ENCODE measurements at places on chromosomes 5 and 9.

DNA sequence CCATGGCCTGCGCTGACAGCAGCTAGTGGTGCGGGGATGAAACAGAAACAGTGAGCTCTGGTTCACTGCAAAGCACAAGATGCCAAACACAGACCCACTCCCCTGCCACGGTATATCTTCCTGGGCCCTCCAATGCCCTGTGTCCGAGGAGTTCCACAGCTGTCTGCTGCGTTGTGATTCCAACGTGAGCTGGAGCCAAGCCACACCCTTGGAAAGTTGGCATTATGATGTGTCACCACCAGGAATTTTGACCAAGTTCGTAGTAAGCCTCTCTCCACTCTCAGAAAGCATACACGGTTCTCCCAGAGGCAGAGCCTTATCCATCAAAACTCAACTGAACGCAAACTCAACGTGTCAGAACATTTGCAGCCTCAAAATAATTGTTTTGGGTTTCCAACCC is 55.6 kb downstream of the MACROH2A1 start:
- no peak for DNase-seq

- DNase-seq = no peak
These were observed 34.5 kb upstream of the TCF7 start for GRCh38 chr5:134079748-134080581.

DNA sequence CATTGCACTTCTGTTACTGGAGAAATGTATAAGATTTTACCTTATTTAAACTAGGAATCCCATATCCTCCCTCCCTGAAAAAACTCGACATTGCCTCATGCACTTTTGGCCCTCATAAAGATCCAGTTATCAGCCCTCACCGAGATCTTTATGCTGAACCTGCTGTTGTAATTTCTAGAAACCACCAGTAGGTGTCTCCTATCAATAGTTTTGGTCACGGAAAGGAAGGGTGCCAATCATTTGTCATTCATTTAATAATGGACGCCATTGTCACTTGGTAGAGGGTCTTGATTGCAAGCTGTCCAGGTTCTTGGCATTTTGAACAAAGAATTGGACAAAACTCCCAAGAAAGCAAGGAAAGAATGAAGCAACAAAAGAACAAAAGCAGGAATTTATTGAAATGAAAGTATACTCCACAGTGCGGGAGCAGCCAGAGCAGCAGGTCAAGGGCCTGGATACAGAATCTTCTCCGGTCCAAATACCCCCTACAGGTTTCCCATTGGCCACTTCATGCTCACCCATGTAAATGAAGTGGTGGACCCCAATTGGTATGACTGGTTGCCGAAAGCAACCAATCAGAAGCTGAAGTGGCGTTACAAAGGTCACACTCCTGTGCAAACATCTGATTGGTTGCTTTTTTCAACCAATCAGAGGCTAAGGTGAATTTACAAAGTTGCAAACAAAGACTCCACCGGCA is 524.3 kb downstream of the PSAT1 start:
- no peak for DNase-seq

DNA sequence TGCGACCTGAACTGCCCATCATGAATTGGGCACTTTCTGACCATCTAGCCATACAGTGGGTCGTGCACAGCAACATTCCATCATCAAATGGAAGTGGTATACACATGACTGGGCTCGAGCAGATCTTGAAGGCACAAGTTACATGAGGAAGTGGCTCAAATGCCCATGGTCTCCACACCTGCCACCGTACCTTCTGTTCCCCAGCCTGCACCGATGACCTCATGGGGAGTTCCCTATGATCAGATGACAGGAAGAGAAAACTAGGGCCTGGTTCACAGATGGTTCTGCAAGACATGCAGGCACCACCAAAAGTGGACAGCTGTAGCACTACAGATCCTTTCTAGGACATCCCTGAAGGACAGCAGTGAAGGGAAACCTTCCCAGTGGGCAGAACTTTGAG is 21.8 kb downstream of the MTMR12 start:
- no peak for DNase-seq

GRCh38 chr5:43255704-43256103 is 57.5 kb downstream of the HMGCS1 start:
- DNase-seq = no peak

- no peak for DNase-seq
These were observed 5.5 kb upstream of the RNU6ATAC start for GRCh38 chr9:134169724-134170401.

GRCh38 chr5:26610577-26610976 is 427.8 kb downstream of the CDH9 start:
- no peak for DNase-seq

GRCh38 chr9:1404940-1405339 is 354.8 kb downstream of the DMRT2 start:
- DNase-seq = no peak

DNA sequence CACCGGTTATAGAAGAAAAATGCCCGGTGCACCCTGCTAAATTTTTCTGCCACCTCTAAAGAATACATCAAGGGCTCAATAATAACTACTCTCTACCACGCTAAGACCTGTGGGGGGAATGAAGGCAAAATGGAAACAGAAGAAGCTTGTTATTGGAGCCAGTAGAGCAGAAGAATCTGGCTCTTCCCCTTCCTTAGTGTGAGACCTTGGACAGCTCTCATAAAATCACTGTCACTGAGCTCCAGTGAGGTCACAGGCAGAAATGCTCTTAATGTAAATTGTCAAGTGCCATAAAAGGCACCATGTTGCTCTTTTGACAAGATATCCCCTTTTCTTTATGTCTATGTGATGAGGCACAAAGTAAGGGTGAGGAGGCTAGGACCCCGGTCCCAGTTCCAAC is 74.4 kb downstream of the ASTN2 start:
- DNase-seq = no peak

GRCh38 chr9:135812961-135813360 is 94.4 kb downstream of the CAMSAP1 start:
- DNase-seq = no peak

GRCh38 chr5:112737070-112737462 is 619 bp upstream of the APC start:
- DNase-seq = no peak

- DNase-seq = no peak
These were observed 23.3 kb downstream of the PTGES2 start for GRCh38 chr9:128104171-128104618.

- DNase-seq = no peak
These were observed 29.9 kb downstream of the FAM219A start for GRCh38 chr9:34428325-34428958.

DNA sequence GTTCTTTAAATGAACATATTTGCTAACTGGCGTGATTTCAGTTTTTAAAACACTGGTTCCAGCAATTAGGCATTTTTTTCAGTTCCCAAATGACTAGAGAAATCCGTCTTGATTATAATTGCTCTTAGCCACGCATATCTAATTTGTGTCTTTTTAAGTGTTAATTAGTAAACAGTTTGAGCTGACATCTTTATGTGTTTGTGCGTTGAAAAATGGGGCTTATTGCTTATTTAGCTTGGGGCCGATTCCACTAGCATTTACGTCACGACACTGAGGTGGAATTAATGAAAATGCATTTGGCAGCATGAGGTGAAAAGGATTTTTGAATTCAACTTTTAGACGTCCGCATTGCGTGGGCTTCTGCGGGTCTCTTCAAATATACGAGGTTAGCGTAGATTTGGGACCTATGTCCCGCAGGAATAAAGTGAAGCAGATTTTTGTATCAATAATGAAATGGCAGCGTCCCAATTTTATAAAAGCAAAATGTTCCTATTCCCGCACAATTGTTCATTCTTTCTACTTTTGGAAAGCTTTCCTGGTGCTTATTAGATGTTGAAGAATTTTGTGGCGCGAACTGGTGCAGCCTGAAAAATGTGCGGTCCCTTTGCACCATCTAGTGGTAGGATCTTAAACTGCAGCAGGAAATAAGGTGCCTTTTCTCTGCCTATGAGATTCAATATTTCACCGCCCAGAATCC is 122.7 kb upstream of the LMX1B start:
- DNase-seq = no peak

DNA sequence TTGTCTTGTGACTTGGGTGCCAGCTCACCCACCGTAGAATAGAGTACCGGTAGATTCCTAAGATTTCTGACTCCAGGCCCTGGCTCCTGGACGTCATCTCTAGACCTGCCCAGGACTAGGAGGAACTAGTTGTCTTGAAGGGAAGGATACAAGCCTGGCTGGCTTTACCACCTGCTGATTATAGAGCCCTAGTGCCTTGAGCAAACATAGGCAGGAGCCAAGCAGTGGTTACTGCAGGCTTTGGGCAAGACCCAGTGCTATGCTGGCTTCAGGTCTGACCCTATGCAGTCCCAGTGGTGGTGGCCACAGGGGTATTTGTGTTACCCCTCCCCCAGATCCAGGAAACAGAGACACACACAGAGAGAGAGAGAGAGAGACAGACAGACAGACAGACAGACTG is 606.2 kb downstream of the PDE4D start:
- no peak for DNase-seq

DNA sequence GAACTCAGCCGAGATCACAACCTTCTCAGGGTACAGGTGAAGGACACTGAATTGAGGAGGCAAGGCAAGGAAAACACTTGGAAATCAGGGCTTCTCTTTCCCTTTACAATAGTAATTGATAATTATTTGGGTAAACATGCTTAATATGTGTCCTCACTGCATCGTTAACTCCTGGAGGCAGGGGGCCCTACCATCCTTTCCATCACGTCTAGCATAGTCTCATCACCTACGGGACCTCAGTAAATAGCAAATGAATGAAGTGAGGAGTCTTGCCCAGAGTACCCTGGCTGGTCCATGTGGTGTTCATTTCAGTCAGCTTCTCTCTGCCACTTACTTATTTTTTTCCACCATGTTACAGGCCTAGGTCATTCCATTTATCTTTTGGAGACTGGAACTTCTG is 2.3 kb downstream of the F2RL1 start:
- DNase-seq = no peak

DNA sequence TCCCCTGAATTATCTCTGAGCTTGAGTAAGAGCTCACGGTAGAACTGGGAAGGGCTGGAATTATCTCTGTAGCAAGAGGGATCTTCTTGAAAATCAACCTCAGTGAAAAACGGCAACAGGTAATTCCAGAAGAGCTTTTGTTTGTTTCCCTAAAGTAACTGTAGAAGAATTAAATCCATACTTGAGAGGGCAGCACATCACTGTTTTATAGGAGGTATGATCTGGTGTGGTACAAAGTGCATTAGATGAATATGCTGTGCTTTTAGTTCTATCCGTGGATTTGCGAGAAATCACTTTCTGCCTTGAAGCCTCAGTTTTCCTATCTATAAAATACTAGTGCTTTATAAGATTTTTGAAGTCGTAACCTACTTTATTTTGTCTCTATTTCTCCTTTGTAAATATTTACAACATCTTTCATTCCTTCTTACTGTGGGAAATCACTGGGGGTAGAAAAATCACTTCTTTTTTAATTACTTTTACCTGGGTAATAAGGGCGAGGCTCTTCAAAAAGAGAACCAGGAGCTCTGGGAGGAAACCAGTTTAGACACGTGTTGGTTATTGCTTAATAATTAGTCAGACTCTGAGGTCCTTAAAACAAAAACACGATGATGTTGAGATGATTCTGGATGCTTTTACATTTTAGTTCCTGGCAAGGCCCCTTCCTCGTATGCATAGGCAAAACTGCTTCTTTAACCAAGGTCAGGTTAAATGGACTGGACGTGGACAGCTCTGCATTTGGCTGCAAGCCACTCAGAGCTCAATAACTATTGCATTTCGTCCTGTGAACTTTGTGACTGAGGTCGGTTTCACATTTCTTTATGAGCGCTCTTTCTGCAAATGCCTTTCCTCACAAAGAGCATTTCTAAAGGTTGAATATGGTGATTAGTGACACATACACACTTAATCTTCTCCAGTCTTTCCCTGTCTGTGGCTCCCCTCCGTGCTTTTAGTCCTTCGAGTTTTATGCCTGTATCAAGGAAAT is 376.1 kb downstream of the BRINP1 start:
- DNase-seq = no peak

DNA sequence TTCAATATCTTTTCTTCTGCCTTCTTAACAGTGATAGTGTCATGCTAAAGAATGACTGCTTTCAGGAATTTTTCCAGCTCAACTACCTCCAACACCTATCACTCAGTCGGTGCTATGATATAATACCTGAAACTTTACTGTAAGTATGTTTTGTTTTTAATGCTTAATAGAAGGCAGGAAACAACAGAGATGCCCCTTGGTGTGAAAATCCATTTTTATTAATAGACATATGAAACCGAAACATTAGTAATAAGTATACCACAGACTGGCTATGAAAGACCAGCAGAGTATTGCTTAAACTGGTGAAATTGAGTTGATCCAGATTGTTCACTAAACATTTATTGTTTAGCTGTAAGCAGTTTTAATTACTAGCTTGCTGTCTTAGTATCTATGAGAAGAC is 25.2 kb downstream of the SKP2 start:
- DNase-seq = no peak

DNA sequence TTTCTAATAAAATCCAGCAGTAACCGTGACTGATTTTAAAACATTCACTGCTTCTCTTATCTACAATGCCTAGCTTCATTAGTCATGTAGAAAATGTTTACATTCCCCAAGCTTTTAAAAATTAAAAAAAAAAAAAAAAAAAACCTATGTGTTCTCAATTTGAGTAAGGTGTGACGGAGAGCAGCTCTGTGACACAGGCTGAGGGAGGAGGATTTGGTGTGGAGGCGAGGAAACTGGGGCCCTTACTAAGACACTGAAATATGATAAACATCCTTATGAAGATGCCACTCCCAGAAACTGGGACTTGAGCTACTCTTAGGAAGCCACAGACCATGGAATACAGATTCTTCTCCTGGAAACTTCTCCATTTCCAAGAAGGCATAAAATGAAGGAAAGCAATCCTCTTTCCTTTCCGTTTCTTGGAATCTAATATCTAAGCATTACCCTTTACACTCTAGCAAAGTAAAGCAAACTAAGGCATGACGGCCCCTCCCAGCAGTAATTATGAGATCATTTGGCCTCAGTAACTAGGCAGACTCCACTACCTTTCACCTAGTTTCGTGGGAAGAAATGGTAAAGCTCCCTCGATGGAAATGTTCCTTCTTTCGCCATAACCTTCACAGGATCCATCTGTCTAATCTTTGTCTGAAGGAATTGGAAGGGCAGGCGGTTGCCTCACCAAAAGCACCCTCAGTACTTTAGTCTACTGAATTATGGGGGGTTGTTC is 23.5 kb downstream of the GRAMD2B start:
- DNase-seq = peak; percentile 77

- no peak for DNase-seq
These were observed 168.0 kb downstream of the TAF11L14 start for GRCh38 chr5:17802256-17802655.

DNA sequence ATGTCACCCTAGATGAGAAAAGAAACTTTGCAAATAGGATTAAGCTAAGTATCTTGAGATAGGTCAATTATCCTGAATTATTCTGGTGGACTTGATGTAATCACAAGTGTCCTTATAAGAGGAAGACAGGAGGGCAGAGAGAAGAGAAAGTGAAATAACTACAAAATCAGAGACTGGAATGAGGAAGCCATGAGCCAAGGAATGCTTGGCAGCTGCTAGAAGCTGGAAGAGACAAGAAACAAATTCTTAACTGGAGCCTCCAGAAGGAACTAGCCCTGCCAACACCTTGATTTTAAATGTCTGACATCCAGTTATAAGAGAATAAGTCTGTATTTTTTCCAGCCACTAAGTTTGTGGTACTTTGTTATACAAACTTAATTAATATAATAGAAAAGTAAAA is 480.0 kb downstream of the NR2F1-AS1 start:
- no peak for DNase-seq

Measured in non-pigmented ciliary epithelial cell (primary cell).